ENCODE measurements at places on chromosomes 3 and 15.

- peaks cover 32% of the 10 kb centered on the region for H3K27me3 ChIP-seq
- DNase-seq: no peak
- H3K4me1 ChIP-seq: peaks cover 9% of the 10 kb centered on the region
- no peak overlapping the region for H3K4me3 ChIP-seq
- no peak overlapping the region for H3K27ac ChIP-seq
Observed at GRCh38 chr3:189824629-189825312, 193.6 kb downstream of the TP63 start.

GRCh38 chr3:106343811-106344210, 475.0 kb upstream of the CBLB start:
- no peak overlapping the region for H3K4me3 ChIP-seq
- H3K27me3 ChIP-seq: no peaks in the 10 kb centered on the region
- no peak overlapping the region for H3K27ac ChIP-seq
- no peak for DNase-seq

GRCh38 chr3:45907769-45908705, 21.7 kb downstream of the CCR9 start:
- DNase-seq: no peak
- H3K36me3 ChIP-seq: no peaks in the 10 kb centered on the region
- H3K4me1 ChIP-seq: peaks cover 29% of the 10 kb centered on the region
- no peak overlapping the region for H3K27ac ChIP-seq

DNA sequence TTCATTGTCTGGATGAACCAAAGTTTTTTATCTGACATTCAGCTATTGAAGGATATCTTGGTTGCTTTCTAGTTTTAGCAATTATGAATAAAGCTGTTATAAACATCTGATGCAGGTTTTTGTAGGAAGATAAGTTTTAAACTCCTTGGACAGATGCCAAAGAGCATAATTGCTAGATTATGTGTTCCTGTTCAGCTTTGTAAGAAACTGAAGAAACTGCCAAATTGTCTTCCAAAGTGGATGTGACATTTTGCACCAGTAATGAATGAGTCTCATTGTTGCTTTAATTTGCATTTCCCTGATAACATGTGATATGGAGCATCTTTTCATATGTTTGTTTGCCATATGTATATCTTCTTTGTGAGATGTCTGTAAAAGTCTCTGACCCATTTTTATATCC, 239.9 kb upstream of the TTC14 start:
- no peaks in the 10 kb centered on the region for H3K36me3 ChIP-seq
- no peaks in the 10 kb centered on the region for H3K27me3 ChIP-seq
- no peak overlapping the region for H3K4me3 ChIP-seq
- no peaks in the 10 kb centered on the region for H3K4me1 ChIP-seq
- no peak for DNase-seq

DNA sequence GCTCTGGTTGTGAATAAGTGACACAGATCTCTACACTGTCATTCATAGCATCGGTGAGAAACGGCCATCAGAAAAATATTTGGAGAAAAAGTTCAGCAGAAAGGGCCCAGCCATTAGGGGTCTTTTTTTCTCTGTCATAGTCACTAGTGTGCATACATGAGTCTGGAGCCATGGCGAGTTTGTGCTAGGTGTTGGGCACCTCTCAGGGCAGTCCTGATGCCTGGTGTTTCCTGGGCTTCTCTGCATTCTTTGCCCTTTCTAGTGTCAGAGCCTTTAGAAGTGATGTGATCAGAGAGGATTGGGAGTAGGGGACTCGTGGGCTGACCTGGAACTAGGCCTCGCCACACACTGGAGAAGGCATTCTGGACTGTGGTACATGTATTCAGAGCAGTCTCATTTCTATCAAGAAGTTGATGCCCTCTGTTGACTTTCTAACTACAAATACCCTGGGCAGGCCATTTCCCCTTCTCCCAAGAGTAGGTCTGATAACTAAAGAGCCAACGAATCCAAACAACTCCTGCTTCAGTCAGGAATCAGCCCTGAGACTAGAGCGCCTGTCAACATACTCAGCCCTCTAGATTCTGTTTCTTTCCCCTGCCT, 1.6 kb downstream of the KY start:
- peaks cover 6% of the 10 kb centered on the region for H3K4me1 ChIP-seq
- DNase-seq: no peak
- no peaks in the 10 kb centered on the region for H3K36me3 ChIP-seq
